MG63 (cell line): ENCODE measurements at places on chromosomes 5 and 9.

DNA sequence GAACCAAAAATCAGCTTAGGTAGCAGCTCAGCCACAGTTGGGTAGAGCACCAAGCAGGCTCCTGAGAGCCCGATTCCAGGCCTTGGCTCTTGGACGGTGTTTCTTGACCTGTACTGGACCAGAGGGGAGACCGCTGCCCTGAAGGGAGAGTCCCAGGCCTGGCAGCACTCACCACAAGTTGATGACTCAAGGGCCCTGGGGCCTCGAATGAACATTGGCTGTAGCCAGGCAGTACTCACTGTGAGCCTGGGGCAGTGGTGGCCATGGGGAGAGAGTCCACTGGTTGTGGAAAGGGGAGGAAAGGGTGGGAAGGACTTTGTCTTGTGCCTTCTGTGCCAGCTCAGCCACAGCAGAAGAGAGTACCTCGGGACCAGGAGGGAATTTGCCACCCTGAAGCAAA, 166.1 kb downstream of the EDIL3 start:
- peak; percentile 17 for DNase-seq

DNA sequence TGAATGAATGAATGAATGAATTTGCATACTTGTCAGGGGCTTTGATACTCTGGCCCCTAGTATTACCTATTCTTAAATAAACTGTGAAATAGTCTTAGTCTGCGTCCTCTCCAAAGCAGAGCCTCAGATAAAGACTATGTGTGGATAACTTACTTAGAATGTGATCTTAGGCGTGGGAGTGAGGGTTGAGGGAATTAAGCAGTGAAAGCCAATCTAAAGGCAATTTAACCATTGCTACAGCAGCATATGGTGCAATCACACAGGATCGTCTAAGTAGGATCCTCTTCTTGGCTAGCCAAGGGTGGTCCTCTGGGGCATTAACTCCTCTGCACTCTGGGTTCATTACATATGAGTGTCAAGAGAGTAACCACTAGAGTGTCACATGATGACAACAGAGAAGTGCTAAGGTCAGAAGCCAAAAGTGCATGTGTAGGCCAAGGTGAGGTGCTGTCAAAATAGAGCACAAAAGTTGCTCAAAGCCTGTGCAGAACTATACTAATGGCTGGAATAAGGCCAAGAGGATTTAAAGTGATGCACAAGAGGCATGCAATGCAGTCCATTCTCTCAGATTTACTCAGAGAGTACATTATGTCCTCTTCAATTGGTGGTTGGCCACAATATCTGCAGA, 274.4 kb upstream of the SEMA6A start:
- no peak for DNase-seq

DNA sequence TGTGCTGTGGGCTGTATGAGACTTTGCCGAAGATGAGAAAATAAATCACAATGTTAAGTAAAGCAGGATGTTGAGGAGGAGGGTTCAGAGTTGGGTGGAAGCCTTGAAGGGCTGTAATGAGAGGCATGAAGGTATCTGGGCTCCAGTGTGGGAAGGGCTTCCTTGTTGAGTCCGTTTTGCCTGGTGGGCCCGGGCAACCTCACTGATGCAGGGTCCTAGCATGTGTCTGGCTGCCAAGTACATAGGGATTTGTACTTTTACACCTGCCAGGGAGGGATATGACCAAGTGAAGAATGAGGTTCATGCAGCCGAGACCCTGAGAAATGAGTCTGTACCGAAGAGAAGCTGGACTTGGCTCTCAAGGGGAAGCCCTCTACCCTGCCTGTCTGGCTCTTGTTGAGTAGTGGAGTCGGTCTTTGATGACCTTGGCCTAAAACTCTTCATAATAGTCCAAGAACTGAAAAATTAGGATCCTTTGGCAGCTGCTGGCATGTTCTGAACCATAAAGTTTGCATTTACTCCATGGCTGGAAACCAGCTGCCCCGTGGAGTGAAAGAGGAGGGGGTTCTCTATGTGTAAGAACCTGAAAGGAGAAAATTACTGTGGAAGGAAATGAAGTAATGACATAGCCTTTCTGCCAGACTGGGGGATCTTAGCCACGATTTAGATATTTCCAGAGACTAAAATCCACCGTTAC, 59.0 kb upstream of the DPYSL3 start:
- peak; percentile 59 for DNase-seq

GRCh38 chr9:113901221-113901688, 25.1 kb downstream of the ZNF618 start:
- no peak for DNase-seq

DNA sequence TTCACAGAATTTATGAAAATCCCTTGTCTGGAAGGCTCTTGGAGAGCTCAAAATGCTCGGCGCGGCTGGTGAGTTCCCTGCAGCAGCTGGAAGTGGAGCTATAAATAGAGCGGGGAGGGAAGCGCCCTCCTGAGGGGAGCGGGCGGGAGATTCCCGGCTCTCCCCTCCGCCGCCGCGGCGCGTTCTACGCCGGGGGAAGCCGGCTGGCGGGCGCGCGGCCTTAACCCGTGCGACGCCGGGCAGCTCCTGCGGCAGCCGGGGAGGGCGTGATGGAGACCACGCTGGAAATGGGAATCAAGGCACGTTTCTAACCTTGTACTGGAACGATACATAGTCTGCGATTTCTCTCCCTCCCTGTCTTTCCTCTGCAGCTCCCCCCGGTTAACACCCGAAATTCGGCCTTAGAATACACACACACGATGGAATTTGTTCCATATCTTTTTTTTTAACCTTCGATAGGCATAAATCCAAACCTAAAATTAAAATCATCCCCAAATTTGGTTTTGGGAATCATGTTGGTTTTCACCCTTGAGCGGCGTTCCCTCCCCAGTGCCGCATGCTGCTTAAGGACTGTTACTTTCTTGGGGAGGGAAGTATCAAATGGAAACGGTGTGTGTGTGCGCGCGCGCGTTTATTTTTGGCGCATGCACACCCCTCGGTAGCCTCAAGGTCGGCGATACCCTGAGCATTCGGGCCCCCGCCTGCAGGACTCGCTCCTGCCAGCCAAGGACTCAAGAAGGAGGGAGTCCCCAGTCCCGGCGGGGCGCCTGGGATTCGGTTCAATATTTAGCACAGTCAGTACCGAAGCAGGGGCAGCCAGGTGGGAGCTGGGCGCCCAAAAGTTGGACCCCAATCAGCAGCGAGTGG, 306.3 kb upstream of the KCNN2 start:
- peak; percentile 57 for DNase-seq

DNA sequence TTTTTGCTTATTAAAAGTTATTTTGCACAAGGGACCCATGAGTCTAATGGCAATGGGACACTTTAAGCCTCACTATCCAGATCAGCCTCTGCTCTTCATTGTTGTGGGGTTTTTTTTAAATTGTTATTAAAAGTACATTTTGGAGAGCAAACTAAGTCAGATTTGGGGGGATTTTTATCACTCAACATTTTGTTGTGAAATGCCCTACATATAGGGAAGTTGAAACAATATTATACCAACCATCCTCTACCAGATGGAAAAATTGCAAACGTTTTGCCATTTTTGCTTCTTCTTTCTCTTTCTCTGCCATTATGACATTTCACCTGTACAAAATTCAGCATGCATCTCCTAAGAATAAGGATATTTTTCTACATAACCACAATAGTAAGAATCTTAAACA, 75.3 kb downstream of the SLC1A3 start:
- no peak for DNase-seq

DNA sequence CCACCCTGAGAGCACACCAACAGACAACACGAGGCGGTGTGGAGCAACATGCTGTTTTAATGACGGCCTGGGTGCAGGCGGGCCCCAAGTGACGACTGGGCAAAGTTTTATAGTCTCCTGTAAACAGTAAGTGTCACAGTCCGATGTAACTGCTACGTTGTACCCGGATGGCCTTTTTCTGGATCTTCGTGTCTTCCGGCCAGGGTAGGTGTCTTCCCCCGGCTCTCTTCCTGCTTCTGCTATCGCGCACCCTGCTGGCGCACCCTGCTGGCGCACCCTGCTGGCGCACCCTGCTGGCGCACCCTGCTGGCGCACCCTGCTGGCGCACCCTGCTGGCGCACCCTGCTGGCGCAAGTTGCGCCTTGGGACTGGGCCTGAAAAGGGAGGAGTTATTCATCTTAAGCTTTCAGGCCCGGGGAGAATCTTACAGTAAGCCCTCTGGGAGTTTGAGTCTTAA, 143.0 kb upstream of the TARS1 start:
- DNase-seq = no peak

- no peak for DNase-seq
Observed at GRCh38 chr9:121858788-121859187, 207.4 kb downstream of the DAB2IP start.

GRCh38 chr5:141608557-141608956, 10.2 kb downstream of the DIAPH1 start:
- DNase-seq = no peak
